Bronchial smooth muscle cell (primary cell): ENCODE measurements at places on chromosomes 5 and 9. TPM values are rescaled to one million over a fixed set of nuclear protein-coding genes. Genes with fewer than 3 reads are reported as not detected.

NDST1 gene
- total RNA-seq = 19.7 and 22.2 TPM in 2 replicates

PAPPA gene
- total RNA-seq = 23.4 and 28.8 TPM in 2 replicates

OR13C2 gene
- total RNA-seq = not detected in 2 replicates

PCDHGC4 gene
- total RNA-seq = 3.2 and 3.3 TPM in 2 replicates

LURAP1L gene
- 54.4 and 62.1 TPM in 2 replicates for total RNA-seq

FST gene
- total RNA-seq = 29.1 and 66.0 TPM in 2 replicates

HABP4 gene
- 14.6 and 25.2 TPM in 2 replicates for total RNA-seq

LRRC70 gene
- total RNA-seq = 0.26 and 0.79 TPM in 2 replicates

NUDCD2 gene
- total RNA-seq = 2.6 and 4.3 TPM in 2 replicates

C9orf153 gene
- total RNA-seq = 0.09 and 0.32 TPM in 2 replicates

SMIM33 gene
- total RNA-seq = not detected in 2 replicates

ARHGEF39 gene
- total RNA-seq = under 0.01 and 0.32 TPM in 2 replicates

PCDHGB6 gene
- total RNA-seq = 3.0 and 3.7 TPM in 2 replicates

SAXO1 gene
- 0.09 and 0.16 TPM in 2 replicates for total RNA-seq

LCN12 gene
- total RNA-seq = not detected in 2 replicates

C5orf34 gene
- 1.1 and 1.9 TPM in 2 replicates for total RNA-seq

PCDHB14 gene
- total RNA-seq = 0.63 and 2.6 TPM in 2 replicates

NMRK1 gene
- 9.8 and 20.3 TPM in 2 replicates for total RNA-seq

AQP7 gene
- total RNA-seq = 0.34 and 0.47 TPM in 2 replicates

RECK gene
- total RNA-seq = 29.9 and 42.3 TPM in 2 replicates

DNAI1 gene
- 0.34 TPM in 1 of 2 replicates, not detected in the other for total RNA-seq

PDCD1LG2 gene
- total RNA-seq = 1.9 and 2.7 TPM in 2 replicates

NCS1 gene
- 36.1 and 38.0 TPM in 2 replicates for total RNA-seq

FOXD4L4 gene
- 0.17 and 0.32 TPM in 2 replicates for total RNA-seq

ACTBL2 gene
- under 0.01 TPM in 1 of 2 replicates, not detected in the other for total RNA-seq

PCDHB7 gene
- total RNA-seq = 0.32 and 0.60 TPM in 2 replicates

LCN1 gene
- not detected in 2 replicates for total RNA-seq
